ENCODE measurements at places on chromosomes 13 and 19.
A peak's percentile ranks its signal among the peaks of the same experiment; 100 is the strongest.

- DNase-seq: peak; percentile 9
Measured at GRCh38 chr19:28242317-28242927, 970.5 kb downstream of the UQCRFS1 start.

DNA sequence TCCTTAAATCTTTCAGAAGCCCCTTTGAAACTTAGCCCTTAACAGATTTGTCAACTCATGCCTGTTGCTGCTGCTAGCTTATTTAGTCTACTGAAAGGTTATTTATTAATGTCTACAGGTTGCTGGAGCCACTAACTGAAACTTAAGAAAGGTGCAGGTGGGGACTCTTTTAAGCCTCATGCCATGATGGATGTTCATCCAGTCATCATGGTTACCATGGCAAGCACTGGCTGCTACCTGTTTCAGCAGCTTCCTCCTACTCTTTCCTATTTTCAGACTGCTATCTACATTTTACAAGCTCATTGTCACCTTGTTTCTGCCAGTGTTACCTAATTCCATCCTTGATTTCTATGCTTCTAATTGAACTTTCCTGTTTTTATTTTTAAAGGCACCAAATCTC is 27.1 kb downstream of the DGKH start:
- DNase-seq: no peak

DNA sequence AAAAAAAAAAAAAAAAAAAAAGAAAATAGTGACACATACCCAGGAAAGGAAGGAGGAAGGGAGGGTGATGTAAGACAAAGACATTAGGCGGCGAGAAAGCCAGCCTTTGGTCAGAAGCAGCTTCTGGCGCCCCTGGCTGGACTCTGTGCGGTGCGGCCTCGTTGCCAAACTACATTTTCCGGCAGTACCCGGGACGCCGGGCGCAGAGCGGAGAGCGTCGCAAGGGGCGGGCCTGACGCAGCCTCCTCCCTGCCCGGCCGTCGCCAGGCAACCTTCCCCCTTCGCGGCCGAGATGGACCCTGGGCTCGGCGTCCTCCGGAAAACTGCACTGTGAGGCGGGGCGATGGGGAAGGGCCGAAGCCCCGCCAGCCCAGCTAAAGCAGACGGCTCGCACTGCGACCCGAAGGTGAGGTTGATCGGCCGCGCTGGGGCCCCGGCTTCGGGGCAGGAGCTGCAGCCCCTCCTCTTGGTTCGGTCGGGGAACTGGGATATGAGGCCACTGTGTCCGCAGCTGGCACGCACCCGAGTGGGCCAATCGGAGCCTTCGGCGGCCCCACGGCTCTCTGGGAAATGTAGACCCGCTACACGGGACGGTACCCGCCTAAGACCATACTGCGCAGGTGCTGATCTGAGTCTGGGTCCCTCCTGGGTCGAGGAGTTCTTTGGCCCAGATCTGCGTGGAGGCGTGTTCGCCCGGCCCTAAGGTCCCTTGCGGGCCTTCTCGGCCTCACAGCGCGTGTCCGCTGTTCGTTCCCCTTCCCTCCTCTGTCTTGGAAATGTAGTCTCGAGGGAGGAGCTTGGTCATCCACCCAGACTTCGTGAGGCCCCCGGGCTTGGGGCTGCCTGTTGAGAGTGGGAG is 2.3 kb upstream of the MZF1 start:
- peak; percentile 96 for DNase-seq

GRCh38 chr19:3133793-3134116 is 2.1 kb upstream of the GNA15 start:
- DNase-seq: no peak

DNA sequence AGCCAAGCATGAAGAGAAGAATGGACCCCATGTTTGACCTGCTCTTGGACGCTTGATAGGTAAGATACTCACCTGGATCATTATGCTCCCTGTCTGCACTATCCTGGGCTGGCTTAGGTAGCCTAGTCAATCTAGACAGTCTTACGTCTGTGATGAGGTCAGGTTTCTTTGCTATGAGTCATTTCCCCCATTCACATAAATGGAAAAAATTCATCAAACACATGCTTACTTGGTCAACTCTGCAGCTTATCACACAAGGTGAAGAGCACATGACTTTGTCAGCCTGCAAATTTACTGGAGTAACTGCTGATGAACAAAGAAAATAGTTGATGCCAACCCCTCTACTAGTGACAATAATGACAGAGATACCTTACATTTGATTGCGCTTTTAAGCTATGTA is 170.0 kb downstream of the NUFIP1 start:
- DNase-seq: no peak
